Suppressor macrophage treated with lipopolysaccharide for 1 hour (primary cell): ENCODE measurements at places on chromosomes 5 and 9.

DNA sequence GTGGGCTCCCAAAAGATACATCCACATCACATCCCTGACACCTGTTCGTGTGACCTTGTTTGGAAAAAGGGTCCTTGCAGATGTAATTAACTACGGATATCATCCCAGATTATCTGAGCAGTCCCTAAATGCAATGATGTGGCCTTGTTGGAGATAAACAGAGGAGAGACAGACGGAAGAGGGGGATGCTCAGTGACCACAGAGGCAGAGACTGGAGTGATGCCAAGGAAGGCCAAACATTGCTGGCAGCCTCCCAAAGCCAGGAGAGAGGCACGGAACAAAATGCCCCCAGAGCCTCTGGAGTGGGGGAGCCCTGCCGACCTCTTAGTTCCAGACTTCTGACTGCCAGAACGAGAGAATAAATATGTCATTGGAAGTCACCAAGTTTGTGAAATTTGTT lies 15.0 kb upstream of the VAV2 start:
- DNase-seq, result no peak

DNA sequence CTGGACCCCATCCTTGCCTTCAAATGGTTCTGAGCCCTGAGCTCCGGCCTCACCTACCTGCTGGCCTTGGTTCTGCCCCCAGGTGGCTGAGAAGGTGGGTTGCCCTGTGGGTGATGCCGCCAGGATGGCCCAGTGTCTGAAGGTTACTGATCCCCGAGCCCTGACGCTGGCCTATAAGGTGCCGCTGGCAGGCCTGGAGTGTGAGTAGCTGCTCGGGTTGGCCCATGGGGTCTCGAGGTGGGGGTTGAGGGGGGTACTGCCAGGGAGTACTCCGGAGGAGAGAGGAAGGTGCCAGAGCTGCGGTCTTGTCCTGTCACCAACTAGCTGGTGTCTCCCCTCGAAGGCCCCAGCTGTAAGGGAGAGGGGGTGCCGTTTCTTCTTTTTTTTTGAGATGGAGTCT lies 5.2 kb downstream of the CEL start:
- no peak for DNase-seq

DNA sequence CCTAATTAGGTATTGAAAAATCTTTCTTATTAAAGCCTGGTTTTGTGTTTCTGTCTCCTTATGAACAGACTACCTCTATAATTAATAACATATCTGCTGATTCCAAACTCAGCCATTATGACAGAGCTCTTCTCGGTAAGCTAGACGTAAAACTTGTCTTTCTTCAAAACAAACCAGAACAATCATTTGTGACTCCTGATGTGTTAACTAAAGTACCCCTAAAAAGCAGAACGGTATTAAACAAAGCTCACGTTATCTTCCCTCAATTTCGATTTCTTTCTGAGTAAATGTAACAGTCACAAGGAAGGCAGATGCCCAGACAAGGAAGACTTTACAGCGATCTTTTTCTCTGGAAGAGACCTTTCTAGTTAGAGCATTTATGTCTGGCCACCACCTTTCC lies 1.8 kb downstream of the SEMA5A start:
- DNase-seq, result no peak

- DNase-seq, result peak; percentile 4
Observed at GRCh38 chr5:59066367-59067163, 483.7 kb downstream of the RAB3C start.

- peak; percentile 76 for DNase-seq
Observed at GRCh38 chr9:33817327-33818166, 587 bp downstream of the UBE2R2 start.

GRCh38 chr9:121778252-121779225 lies 127.1 kb downstream of the DAB2IP start:
- DNase-seq, result no peak
